Activated CD4-positive, alpha-beta T cell treated with anti-CD3 and anti-CD28 coated beads, Interleukin-2, amount 50 U/mL, for 48 hours (primary cell): ENCODE measurements at places on chromosomes 7 and 10.

DNA sequence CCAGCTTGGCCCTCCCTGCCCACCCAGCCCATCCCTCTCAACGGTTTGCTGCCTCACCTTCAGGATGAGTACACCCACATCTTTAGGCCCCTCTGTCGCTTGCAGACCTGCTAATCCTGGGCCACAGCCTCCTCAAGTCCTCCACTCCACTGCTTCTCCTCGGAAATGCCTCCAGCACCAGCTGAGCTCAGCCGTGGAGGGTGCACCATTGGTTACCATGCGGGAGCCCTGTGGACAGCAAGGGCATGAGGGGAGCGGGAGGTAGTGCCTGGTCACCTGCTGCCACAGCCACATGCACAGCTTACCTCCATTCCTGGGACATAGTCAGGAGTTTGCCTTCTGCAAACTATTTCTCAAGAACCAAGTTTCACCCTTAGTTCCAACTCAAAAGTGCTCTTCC lies 286.3 kb upstream of the ZMIZ1 start:
- DNase-seq: no peak

- DNase-seq: no peak
Observed at GRCh38 chr7:23468526-23469149, 1.7 kb downstream of the IGF2BP3 start.

DNA sequence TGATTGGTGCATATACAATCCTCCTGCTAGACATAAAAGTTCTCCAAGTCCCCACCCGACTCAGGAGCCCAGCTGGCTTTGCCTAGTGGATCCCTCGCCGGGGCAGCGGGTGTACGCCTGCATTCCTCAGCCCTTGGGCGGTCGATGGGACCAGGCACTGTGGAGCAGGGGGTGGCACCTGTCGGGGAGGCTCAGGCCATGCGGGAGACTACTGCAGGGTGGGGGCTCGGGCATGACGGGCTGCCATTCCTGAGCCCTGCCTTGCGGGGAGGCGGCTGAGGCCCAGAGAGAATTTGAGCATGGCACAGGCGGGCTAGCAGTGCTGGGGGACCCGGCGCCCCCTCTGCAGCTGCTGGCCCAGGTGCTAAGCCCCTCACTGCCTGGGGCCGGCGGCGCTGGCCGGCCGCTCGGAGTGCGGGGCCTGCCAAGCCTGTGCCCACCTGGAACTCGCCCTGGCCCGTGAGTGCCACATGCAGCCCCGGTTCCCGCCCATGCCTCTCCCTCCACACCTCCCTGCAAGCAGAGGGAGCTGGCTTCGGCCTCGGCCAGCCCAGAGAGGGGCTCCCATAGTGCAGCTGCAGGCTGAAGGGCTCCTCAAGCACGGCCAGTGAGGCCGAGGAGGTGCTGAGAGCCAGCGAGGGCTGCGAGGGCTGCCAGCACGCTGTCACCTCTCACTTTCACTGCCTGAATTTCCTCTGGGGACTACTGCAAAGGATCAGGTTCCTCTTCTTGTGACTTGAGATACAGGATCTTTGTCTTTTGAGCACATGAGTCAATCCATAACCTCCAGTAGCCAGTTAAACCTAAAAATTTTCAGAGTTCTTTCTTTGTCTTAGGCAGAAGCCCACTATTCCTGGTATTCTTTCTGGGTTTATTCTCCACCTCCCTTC lies 25.1 kb upstream of the ELOVL3 start:
- DNase-seq: no peak

GRCh38 chr7:118222591-118222990 lies 1.9 kb upstream of the ANKRD7 start:
- DNase-seq: no peak
